ENCODE measurements at places on chromosomes 12 and 14.

DNA sequence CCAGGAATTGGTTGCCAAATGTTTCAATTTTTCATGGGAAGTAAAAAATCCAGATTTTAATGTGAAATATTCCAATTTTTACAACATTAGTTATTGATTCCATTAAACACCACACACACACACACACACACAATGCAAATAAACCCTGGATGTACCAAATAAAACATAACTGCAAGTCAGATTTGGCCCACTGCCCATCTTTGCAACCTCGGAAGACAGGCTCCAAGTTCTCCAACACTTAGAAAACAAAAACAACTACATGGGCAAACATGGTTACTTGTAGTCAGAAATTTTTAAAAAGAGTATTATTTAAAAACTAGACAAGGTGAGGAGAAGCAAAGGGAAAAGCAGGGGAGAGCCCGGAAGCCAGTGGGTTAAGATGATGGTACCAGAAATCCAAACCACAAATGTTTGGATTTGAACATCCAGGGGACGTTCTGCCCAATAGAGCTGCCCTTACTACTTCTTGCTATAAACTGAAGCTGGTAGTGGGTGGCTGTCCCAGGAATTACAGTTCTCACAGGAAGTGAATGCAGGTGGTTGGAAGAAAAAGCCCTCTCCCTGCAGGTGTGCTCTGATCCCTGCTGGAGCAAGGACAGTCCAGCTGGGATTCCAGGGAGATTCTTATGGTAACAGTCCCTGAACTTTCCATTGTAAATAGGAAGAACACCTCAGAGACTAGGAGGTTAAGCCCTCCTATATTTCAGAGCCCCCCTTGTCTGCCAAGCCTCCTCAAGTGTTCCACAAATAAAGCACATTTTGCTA, 111.7 kb downstream of the SLC25A21 start:
- DNase-seq = no peak

GRCh38 chr12:2550561-2551411, 244.0 kb upstream of the FKBP4 start:
- no peak for DNase-seq

DNA sequence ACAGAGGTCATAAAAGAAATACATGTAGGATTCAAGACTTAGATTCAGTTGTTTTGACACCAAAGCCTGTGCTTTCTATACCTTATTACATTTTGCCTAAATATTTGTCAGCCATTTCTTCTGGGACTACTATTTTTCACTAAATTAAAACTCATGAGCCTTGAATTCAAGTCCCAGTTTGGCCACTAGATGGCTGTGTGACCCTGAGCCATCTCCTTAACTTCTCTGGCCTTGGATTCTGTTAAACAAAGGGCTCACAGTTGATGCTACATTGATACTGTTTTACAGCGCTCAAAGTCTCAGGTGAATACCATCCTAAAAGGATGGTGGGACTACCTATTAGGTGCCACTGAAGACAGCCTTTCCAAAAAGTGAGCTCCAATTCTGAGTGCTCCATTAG, 39.6 kb upstream of the CCDC198 start:
- DNase-seq = no peak

DNA sequence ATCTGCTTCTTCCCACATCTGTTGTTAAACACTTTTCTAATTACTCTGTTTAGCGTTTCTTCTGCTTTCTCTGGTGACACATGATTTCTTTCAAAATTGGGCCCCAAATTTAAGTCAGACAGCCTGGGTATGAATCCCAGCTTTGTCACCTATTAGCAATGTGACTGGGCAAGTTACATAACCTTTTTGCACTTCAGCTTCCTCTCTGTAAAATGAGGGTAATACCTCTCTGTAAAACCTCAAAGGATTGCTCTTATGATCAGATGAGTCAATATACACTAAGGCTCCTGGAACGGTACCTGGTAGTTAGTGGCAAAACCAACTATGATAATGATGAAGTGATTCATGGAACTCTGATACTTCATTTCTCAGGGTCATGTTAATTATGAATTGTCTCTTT, 33.0 kb downstream of the E2F7 start:
- peak; percentile 2 for DNase-seq

DNA sequence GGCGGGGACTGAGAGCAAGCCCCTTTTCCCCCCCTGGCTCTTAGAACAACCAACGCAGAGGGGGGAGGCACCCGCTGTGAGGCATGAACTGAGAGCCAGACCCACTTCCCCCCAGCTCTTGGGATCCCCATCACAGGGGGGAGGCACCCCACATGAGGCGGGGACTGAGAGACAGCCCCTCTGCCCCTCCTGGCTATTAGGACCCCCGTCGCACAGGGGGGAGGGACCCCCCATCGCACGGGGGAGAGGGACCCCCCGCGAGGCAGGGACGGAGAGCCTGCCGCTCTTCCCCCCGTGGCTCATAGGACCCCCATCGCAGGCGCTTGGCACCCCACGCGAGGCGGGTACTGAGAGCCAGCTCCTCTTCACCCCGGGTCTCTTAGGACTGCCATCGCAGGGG, 195.8 kb upstream of the PZP start:
- no peak for DNase-seq

DNA sequence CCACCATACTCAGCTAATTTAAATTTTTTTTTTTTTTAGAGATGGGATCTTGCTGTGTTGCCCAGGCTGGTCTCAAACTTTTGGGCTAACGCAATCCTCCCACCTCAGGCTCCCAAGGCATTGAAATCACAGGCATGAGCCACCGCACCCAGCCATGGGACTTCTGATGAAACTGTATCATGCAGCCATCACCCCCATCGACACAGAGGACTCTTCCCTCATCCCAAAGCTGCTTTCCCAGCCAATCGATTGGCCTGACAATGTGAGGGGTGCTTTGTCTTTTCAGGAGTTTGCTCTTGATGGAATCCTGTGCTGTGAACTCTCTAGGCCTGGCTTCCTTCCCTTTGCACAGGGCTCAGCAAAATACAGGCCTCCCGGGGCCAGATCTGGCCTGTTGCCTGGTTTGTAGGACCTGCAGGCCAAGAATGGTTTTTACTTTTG, 59.6 kb upstream of the NCOR2 start:
- peak; percentile 69 for DNase-seq

- no peak for DNase-seq
These were observed 76.5 kb downstream of the EP400 start for GRCh38 chr12:132026061-132026795.

- DNase-seq = no peak
These were observed 154.1 kb upstream of the BTG1 start for GRCh38 chr12:92299744-92300143.

DNA sequence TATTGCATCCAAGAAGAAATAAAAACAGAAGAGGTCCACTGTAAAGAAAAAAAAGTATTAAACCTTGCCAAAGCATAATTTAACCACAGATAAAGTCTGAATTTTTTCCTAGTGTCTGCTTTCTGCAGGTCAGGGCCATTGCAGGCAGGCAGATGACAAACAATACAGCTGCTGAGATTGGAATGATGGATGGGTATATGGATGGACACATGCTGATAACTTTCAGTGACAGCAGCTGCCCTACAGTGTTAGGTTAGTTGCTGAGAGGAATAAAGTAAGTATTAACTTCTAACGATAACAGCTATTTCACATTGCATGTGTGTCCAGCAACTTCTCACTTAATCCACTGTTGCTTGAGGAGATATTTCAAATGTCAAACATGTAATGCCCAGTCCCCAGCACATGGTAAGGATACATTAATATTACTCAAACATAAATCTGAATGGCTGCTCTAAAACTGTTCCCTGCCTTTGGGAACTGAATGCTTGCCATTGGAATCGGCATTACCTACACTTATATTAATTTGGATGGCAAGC, 515.3 kb downstream of the RMST start:
- DNase-seq = no peak

DNA sequence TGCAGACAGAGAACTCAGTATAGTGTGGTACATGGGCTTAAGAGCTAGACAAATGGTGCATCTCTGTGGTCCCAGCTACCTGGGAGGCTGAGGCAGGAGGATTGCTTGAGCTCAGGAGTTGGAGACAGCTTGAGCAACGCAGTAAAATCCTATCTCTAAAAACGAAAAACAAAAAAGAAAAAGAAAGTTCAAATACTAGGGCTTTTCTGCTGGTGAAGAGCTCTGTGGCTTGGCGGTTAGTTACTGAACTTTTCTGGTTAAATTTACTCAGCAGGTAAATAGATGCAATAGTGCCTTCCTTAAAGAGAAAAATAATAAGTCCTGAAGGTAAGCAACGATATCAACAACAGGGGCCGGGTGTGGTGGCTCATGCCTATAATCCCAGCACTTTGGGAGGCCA, 31.4 kb upstream of the RAP1B start:
- DNase-seq = no peak

- no peak for DNase-seq
These were observed 52.4 kb downstream of the RFLNA start for GRCh38 chr12:124347335-124347734.

DNA sequence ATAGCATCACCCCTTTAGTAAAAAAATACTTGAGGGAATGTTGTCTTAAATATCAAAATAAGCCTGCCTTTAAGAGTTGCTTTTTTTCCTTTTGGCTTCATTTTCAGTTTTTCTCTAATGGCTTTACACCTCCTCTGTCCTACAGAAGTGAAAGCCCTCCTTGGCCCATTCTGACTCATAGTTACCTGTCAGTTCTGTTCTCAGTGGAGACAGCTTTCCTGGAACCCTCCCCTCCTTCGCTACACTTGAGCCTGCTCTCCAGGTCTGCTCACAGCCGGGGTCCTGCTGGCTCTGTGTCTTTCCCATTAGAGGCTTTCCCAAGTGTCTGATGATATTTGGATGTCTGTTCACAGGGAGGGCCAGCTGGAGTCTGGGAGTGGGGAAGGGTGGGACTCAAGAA, 84.0 kb downstream of the PELI2 start:
- DNase-seq = no peak

- DNase-seq = peak; percentile 68
These were observed 96.8 kb downstream of the TXNDC16 start for GRCh38 chr14:52455291-52456088.

- no peak for DNase-seq
These were observed 55.2 kb downstream of the EFCAB11 start for GRCh38 chr14:89899291-89899690.

- DNase-seq = no peak
These were observed 16.5 kb upstream of the HNF1A start for GRCh38 chr12:120961604-120962531.

- no peak for DNase-seq
These were observed 39.4 kb downstream of the MIPOL1 start for GRCh38 chr14:37237094-37237493.

DNA sequence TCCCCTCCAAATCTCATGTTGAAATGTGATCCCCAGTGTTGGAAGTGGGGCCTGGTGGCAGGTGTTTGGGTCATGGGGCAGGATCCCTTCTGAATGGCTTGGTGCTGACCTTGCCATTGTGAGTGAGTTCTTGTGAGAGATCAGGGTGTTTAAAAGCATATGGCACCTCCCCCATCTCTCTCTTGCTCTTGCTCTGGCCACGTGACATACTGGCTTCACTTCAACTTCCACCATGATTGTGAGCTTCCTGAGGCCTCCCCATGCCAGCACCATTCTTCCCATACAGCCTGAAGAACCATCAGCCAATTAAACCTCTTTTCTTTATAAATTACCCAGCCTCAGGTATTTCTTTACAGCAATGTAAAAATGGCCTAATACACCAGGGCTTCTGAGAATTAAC, 79.8 kb upstream of the C14orf132 start:
- DNase-seq = no peak

GRCh38 chr12:112862636-112863290, 44.0 kb upstream of the OAS1 start:
- DNase-seq = no peak

GRCh38 chr14:70643967-70644366, 2.3 kb downstream of the TTC9 start:
- DNase-seq = no peak

GRCh38 chr12:69068448-69068847, 135.5 kb upstream of the CPM start:
- no peak for DNase-seq

- DNase-seq = no peak
These were observed 67.4 kb downstream of the ADGRD1 start for GRCh38 chr12:131021154-131021541.

GRCh38 chr12:89135976-89136634, 216.2 kb downstream of the DUSP6 start:
- no peak for DNase-seq

DNA sequence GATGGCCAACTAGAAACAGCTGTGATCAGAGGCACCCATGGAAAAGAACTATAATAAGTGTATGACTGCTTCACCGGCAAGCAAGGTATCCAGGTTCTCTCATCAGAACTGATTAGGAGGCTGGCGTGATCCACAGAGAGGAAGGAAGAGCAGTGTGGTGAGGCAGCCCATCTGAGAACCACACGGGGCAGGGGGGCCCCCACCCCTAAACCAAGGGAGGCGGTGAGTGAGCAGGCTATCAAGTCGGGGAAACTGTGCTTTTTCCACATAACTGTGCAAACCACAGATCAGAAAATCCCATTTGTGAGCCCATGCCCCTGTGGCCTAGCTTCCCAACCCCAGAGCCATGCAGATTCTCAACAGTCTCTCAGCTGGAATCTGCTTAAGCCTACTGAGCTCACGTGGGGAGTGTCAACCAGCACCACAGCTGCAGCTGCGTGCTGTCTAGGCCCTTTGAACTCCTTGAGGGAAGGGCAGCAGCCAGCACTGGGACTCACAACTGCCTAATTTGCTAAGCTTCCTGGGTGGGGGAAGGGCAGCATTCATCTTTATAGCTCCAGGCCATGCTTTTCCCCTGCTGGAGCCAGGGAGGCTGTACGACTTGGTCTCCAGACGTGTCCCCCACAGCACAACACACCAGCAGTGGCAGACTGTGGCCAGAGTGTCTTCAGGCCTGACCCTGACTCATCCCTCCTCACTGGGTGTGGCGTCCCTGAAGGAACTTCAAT, 444.4 kb upstream of the ATP2B1 start:
- DNase-seq = no peak

GRCh38 chr14:101964297-101965180, at the start of gene DYNC1H1:
DYNC1H1 (plus strand) TSS chr14:101964573; CDS start chr14:101964692, 119 bp downstream.
- DNase-seq = peak; percentile 91

DNA sequence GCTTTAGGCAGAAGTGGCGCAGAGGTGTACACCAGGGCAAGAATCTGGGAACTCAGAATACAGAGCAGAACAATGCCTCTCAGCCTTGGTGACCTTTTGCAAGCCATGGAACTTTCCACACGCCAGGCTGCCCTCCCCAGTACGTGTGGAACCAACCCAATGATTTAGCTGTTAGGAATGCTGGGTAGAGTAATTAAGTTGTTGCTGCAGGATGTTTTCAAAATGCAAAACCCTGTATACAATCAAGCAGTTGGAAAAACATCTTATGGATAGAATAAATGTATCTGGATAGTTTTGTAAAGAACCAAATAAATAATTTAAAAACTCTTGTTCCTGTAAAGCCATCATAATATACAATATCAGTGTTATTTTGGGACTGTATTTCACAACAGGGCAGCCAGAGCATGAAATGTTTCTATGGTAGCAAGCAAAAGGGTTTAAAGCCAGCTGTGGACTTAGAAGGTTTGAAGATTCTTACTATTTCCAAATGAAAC, 19.4 kb downstream of the PPP1R36 start:
- peak; percentile 36 for DNase-seq

All from skeletal muscle cell (primary cell).